Amniotic epithelial cell (primary cell): ENCODE measurements at places on chromosomes 5 and 9.

DNA sequence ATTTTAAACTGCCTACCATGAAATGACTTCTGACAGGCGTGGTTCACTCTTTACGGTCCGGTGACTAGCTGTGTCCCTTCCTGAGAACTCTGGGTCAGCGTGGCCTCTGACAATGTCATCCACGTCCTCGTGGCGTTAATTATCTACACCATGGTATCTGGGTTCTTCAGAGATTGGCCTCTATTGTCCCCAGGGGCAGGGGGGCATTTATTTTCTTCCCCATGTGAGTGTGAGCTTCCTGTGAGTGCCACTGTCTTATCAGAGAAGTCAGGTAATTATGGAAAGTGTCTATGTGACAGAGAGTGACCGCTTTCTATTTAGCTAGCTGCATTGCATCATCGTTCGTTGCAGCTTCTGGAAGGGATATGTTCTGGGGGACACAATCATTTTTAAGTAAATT is 77.2 kb downstream of the FBXL7 start:
- no peak for DNase-seq

- no peak for DNase-seq
Observed at GRCh38 chr5:17196697-17197096, 20.7 kb upstream of the BASP1 start.

- no peak for DNase-seq
Observed at GRCh38 chr9:14413812-14414211, 99.9 kb upstream of the NFIB start.

DNA sequence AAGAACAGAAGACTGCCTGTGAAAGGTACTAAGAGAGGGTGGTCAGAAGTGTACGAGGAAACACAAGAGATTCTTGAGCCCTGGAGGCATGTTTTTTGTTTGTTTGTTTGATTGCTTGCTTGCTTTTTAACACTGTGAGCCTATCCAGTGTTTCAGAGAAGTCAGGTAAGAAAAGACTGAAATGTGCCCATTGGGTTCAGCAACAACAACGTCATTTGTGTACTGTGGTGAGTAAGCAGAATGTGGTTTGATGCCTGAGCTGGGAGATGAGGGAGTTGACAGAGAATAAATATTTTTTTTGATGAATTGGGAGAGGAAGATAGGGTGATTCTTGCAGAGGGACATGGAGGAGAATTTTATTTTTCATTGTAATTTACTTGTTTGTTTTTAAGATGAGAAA is 73.1 kb downstream of the RPS23 start:
- peak; percentile 46 for DNase-seq

DNA sequence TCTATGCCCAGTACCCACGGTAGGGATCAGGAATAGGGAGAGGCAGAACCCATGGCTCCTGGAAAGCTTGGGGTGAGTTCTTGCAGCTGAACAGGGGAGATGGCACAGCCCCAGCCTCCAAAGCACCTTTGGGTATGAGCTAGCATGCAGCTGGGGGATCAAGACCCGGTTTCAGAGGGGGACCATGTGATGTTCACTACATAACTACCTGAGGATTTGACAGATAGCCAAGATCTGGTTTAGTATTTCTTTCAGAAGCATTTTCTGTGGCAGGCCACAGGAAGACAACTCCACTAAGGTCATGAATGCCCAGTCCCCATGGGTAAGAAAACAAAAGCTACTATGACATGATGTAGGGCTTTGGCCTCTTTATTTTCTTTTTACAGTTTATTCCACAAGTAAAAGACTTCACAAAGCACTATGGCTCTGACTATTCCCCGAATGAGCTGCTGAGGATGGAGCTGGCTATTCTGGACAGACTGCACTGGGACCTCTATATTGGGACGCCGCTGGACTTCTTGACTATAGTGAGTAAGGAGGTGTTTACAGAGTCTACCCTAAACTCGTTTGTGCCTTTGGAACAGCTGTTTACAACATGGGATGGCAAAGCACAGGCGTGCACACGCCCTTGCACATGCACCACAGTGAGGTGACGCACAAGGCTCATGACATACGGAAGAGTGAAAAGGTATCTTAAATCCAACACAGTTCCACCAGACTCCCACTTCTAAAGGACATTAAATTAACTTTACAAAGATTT is 3.4 kb downstream of the CCNI2 start:
- DNase-seq = no peak

DNA sequence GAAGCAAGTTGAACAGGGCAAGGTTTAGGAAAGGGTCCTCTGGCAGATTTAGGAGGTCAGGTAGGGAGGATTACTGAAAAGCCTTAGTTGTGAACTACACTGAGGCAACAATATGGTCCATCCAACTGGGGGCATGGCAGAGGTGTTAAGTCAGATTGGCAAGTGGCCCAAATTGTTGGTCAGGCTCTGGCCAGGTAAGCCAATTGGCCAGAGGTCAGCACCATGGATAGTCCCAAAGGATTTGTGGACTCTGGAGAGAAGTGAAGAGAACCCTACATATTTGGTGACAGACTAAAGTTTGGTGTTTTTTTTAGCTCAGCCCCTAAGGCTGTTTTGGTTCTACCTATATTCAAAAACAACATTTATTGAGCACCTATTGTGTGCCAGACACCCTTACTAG is 39.1 kb upstream of the RASGRF2 start:
- peak; percentile 21 for DNase-seq

DNA sequence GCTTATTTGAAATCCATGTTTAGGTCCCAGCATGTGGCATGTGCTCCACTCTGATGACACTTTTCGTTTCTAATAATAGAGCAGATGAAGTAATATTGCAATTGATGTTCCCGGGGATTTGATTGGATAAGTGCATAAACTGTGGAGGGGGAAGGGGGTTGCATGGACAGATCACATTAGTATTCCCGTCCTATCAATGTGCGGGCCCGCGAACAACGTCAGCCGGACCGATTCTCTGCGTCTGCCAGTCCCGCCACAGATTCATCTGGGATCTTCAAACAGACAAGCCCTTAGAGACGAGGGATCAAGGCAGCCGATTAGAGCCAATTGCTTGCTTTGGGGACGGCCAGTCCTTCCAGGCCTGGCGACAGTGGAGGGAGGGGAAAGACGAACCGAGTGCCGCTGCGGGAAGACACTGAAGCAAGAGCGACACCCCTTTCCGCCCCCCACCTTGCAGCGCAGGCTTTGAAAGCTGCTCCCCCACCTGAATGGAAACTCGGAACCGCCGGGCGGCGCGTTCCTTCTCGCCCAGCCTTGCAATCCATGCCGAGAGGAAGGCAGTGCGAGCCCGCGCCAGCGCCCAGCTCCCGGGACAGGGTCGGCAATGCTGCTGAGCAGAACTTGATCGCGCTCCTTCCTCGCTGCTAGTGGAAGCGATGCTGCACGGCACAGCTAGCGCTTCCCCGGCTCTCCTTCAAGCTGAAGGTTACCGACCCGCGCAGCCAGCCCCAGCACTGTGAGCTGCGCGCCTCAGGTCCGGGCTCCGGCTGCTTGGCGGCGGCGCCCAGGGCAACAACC is at the start of gene RGS7BP:
TSS of gene RGS7BP (plus strand) at position 247 of the 798 bp plus-strand sequence. CDS start 610 bp downstream, outside the sequence.
- DNase-seq = peak; percentile 12

- no peak for DNase-seq
Observed at GRCh38 chr5:82360022-82360421, 81.9 kb upstream of the RPS23 start.

- DNase-seq = no peak
Observed at GRCh38 chr9:133687856-133688761, 50.0 kb downstream of the SARDH start.

- no peak for DNase-seq
Observed at GRCh38 chr9:93669116-93669957, 93.0 kb downstream of the PHF2 start.

- no peak for DNase-seq
Observed at GRCh38 chr5:115274584-115274983, 11.9 kb upstream of the PGGT1B start.

DNA sequence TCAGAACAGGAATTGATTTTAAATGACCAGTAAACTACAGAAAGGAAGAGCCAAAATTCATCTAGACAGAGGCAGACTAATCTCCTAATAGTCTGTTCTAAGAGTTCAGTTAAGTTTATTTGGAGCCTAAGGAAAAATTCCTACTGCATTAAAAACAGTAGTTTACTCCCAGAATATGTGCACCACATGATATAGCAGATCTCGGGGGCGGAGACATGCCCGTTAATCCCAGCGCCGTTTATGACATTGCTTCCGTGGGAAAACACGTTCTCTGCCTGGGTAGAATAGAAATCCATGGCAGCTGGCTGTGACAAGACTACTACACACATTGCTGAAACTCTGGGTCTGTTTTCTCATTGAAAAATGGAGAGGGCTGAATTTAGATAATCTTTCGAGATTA is 11.4 kb downstream of the HABP4 start:
- DNase-seq = no peak

DNA sequence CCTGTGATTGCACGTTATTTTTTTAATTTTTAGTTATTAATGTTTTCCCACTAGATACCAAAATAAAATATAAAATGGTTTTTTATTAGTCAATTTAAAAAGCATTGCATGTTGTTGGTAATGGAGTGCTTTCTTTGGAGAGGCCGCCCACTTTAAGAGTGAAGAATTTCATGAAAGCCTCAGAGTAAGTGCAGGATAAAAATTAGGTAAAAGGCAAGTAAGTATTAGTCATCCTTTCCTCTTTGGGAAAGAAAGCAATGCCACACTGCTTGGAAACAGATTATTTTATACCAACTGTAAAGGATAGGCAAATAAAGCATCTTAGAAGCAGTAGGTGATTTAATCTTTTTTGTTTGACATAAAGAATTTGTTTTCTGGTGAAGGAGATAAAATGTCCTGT is 62.9 kb downstream of the HSD17B4 start:
- peak; percentile 29 for DNase-seq

DNA sequence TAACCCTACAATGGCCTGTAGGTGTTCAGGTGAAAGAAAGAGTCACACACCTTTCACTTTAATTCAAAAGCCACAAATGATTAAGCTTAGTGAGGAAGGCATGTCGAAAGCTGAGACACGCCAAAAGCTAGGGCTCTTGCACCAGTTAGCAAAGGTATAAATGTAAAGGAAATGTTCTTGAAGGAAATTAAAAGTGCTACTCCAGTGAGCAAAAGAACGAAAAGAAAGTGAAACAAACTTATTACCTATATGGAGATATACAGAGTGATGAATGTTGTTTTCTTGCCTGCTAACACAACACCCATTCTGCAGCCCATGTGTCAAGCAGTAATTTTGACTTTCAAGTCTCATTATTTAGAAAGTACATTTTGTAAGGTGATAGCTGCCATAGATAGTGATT is 254.2 kb upstream of the SLC24A2 start:
- no peak for DNase-seq

DNA sequence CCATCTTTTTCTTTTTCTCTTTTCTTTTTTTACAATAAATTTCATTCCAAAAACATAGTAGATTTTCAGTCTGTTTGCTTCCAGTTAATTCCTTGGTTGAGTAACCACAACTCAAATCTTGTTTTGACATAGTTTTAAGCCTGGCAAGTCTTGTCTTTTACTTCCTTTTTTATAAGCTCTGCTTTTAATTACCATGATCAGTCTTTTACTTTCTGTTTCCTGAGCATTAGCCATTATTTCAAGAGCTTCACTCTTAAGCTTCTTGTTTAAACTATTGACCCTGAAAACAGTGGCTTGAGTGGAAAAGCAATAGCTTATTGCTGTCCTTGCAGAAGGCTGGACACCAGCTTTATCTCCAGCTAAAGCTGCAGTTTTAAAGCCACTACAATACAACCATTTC is 1363.3 kb downstream of the MAT2B start:
- DNase-seq = no peak

DNA sequence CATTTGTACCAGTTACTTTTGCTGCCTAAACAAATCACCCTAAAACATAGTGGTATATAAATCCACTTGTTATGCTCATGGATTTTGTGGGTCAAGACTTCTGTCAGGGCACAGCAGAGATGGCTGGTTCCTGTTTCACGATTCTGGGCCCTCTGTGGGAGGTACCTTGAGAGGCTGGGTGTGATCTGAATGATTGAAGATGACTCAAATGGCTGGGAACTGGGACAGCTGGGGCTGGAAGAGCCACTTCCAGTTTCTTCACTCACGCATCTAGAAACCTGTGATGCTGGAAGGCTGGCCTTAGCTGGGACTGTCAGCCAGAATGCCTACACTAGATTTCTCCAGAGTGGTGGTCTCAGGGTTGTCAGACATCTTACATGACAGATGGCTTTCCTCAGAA is 88.1 kb downstream of the KIF4B start:
- DNase-seq = no peak

DNA sequence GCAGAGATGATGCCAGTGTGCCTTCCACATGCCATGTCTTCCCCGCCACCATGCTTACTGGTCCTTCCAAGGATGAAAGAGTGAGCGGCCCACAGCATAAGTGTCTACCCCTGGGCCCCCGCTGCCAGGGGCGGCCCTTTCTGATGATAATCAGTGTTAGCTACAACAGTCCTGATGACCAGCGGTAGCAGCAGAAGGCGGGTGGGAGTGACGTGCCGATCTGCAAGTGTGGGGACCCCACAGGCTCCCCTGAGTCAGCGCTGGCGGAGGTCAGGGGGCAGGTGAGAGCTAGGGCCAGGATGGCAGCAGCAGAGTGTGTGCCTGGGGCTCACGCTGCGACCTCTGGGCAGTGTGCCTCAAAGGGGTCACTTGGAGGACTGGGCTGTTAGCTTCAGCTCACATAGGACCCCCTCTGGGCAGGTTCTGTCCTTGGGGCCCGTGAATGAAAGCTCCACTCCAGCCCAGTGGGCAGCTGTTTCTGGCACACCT is 80.4 kb downstream of the HMCN2 start:
- no peak for DNase-seq

- DNase-seq = no peak
Observed at GRCh38 chr5:137113161-137113560, 386.0 kb downstream of the SPOCK1 start.

GRCh38 chr5:133421394-133421793 is 190.9 kb downstream of the FSTL4 start:
- peak; percentile 39 for DNase-seq
